IPS DF 6.9 (cell line): ENCODE measurements at places on chromosomes 2 and 18.
A peak's percentile ranks its signal among the peaks of the same experiment; 100 is the strongest.

DNA sequence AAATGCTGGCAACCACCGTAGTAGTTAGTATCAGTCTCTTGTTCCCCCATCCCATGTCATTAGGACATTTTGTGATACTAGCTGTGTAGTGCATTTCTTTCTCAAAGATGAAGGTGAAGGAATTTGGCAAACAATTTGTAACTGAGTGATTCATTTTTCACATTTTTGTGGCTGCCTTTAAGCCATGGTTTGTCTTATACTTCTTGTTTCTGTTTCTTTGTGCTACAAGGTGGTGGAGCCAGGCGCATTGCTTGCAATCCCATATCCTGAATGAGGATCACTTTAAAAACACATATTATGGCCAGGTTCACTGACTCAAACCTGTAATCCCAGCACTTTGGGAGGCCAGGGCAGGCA is 40.6 kb downstream of the GPD2 start:
- H3K36me3 ChIP-seq = no peaks in the 10 kb centered on the region
- no peaks in the 10 kb centered on the region for H3K27me3 ChIP-seq
- no peak for DNase-seq
- H3K4me3 ChIP-seq = no peak overlapping the region

GRCh38 chr2:143334837-143335236 is 205.6 kb downstream of the ARHGAP15 start:
- no peaks in the 10 kb centered on the region for H3K27me3 ChIP-seq
- H3K4me1 ChIP-seq = no peaks in the 10 kb centered on the region
- no peak for DNase-seq
- H3K36me3 ChIP-seq = no peaks in the 10 kb centered on the region

GRCh38 chr2:188485496-188485895 is 193.8 kb downstream of the GULP1 start:
- no peak overlapping the region for H3K4me3 ChIP-seq
- no peak for DNase-seq
- H3K4me1 ChIP-seq = no peaks in the 10 kb centered on the region
- H3K27me3 ChIP-seq = no peaks in the 10 kb centered on the region
- H3K27ac ChIP-seq = no peak overlapping the region

GRCh38 chr2:206707164-206707701 is 11.0 kb downstream of the DYTN start:
- H3K27me3 ChIP-seq = no peaks in the 10 kb centered on the region
- H3K36me3 ChIP-seq = no peaks in the 10 kb centered on the region
- no peak for DNase-seq
- H3K27ac ChIP-seq = no peak overlapping the region

DNA sequence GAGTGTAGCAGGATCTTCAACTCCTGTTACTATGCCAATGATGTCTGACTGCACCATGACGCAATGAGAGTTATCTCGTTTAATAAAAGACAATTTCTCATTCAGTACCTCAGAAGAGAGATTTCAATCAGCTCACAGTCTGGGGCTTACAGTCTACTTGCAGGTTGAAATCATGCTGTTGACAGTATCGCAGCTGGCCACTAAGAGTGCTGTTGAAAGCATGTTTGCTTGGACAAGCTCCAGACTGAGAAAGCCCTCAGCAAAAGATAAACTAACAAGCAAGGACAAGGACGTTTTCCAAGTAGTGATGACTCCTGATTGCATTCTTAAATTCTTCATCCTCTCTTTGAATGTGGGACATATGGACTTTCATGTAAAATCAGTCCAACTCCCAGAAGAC is 145.2 kb upstream of the SYT4 start:
- H3K27ac ChIP-seq = no peak overlapping the region
- no peaks in the 10 kb centered on the region for H3K36me3 ChIP-seq
- no peaks in the 10 kb centered on the region for H3K27me3 ChIP-seq
- H3K4me3 ChIP-seq = no peak overlapping the region
- H3K4me1 ChIP-seq = no peaks in the 10 kb centered on the region

- DNase-seq = peak; percentile 37
- no peaks in the 10 kb centered on the region for H3K36me3 ChIP-seq
- no peak overlapping the region for H3K27ac ChIP-seq
- no peak overlapping the region for H3K4me3 ChIP-seq
- H3K4me1 ChIP-seq = peaks cover 4% of the 10 kb centered on the region; the same call in 1 of the 2 replicates
These were observed 195.6 kb upstream of the POU3F3 start for GRCh38 chr2:104658144-104658835.

GRCh38 chr2:152565884-152566727 is 151.2 kb downstream of the PRPF40A start:
- H3K4me3 ChIP-seq = no peak overlapping the region
- H3K27me3 ChIP-seq = no peaks in the 10 kb centered on the region

DNA sequence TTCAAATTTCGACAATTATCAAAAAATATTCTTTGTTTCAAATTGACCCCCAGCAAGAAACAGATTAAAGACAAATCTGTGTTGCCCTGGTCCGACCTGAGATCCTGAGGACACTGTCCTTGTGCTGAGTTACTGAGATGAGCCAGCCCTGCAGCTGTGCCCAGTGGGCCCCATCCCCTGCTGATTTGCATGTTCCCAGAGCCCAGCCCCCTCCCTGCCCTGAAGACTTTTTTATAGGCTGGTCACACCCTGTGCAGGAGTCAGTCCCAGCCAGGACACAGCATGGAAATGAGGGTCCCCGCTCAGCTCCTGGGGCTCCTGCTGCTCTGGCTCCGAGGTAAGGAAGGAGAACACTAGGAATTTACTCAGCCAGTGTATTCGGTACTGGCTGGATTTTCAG is 31.4 kb upstream of the ZNG1B start:
- no peak for DNase-seq
- no peaks in the 10 kb centered on the region for H3K4me1 ChIP-seq
- no peaks in the 10 kb centered on the region for H3K36me3 ChIP-seq
- H3K27me3 ChIP-seq = no peaks in the 10 kb centered on the region
- H3K4me3 ChIP-seq = no peak overlapping the region

DNA sequence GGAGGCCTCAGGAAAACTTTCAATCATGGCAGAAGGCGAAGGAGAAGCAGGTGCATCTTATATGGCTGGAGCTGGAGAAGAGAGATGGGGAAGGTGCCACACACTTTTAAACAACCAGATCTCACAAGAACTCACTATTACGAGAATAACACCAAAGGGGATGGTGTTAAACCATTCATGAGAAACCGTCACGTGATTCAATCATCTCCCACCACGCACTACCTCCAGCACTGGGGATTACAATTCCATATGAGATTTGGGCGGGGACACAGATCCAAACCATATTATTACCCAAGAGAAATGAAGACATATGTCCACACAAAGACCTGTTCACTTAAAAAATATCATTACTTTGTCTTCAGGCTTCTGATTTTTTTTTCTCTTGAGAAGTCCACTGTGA is 518.5 kb downstream of the DCDC2C start:
- H3K36me3 ChIP-seq = no peaks in the 10 kb centered on the region
- H3K27ac ChIP-seq = no peak overlapping the region
- H3K4me3 ChIP-seq = no peak overlapping the region
- no peak for DNase-seq
- H3K4me1 ChIP-seq = no peaks in the 10 kb centered on the region
- H3K27me3 ChIP-seq = no peaks in the 10 kb centered on the region

GRCh38 chr2:60333264-60333663 is 220.2 kb downstream of the BCL11A start:
- H3K4me1 ChIP-seq = no peaks in the 10 kb centered on the region
- no peak overlapping the region for H3K27ac ChIP-seq
- no peak for DNase-seq

GRCh38 chr2:64853306-64853705 is 135.9 kb upstream of the SLC1A4 start:
- no peak for DNase-seq
- no peaks in the 10 kb centered on the region for H3K36me3 ChIP-seq
- H3K4me1 ChIP-seq = peaks cover 5% of the 10 kb centered on the region; the same call in 1 of the 2 replicates
- no peak overlapping the region for H3K4me3 ChIP-seq
- no peaks in the 10 kb centered on the region for H3K27me3 ChIP-seq
- no peak overlapping the region for H3K27ac ChIP-seq

DNA sequence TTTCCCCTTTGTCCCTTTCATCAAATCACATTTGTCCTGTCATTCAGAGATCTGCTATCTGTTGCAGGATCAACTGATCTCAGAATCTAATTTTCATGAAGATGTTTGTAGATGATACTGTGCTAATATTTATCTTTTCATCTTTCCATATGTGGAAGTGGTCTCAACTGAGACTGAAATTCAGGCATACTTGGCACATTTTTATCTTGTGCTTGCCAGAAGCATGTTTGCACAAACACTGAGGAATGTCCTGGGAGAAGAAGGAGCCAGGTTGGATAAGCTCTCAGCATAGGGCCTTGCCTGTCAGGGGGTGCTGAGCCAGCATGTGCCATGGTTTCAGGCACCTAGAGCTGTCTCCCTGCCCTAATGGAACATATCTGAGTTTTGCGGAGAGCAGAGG is 24.5 kb upstream of the MMADHC start:
- no peaks in the 10 kb centered on the region for H3K27me3 ChIP-seq
- H3K4me1 ChIP-seq = no peaks in the 10 kb centered on the region
- no peak overlapping the region for H3K27ac ChIP-seq
- no peaks in the 10 kb centered on the region for H3K36me3 ChIP-seq
- no peak for DNase-seq

DNA sequence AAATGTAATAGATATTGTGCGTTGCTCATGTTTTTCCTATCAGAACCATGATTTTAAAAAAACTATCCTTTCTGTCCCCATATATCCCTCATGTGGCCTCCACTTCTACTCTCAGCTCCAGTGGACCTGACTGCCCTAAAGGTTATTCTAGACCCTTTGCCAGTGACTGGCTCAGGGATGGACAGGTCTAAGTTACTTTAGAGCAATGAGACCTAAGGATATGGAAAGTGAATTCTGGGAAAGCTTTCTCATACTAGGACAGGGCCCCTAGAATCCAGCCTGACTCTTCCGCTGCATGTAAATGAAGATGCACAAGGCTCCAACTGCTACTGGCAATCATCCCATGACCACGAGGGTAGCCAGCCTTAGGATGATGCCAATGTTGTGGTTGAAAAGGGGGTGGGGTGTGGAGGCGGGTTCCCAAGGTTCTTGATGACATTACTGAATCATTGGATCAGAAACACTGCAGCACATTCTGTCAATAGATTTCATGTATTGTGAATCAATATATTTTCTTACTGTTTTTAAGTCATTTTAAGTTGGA is 21.3 kb downstream of the C2orf69 start:
- DNase-seq = no peak
- no peak overlapping the region for H3K27ac ChIP-seq
- H3K27me3 ChIP-seq = no peaks in the 10 kb centered on the region
- H3K4me1 ChIP-seq = no peaks in the 10 kb centered on the region; the same call in 1 of the 2 replicates

GRCh38 chr18:5142859-5143258 is 54.2 kb downstream of the AKAIN1 start:
- H3K4me1 ChIP-seq = no peaks in the 10 kb centered on the region
- no peak overlapping the region for H3K4me3 ChIP-seq
- H3K27ac ChIP-seq = no peak overlapping the region
- H3K36me3 ChIP-seq = no peaks in the 10 kb centered on the region
- no peak for DNase-seq
- no peaks in the 10 kb centered on the region for H3K27me3 ChIP-seq

GRCh38 chr2:42636934-42637333 is 68.5 kb downstream of the MTA3 start:
- no peak overlapping the region for H3K27ac ChIP-seq
- H3K36me3 ChIP-seq = no peaks in the 10 kb centered on the region
- no peaks in the 10 kb centered on the region for H3K4me1 ChIP-seq
- DNase-seq = no peak
- no peaks in the 10 kb centered on the region for H3K27me3 ChIP-seq
- H3K4me3 ChIP-seq = no peak overlapping the region

GRCh38 chr2:144288438-144288837 is 231.5 kb downstream of the ZEB2 start:
- no peak overlapping the region for H3K4me3 ChIP-seq
- H3K4me1 ChIP-seq = no peaks in the 10 kb centered on the region
- no peak overlapping the region for H3K27ac ChIP-seq

- no peak for DNase-seq
- no peaks in the 10 kb centered on the region for H3K36me3 ChIP-seq
- no peak overlapping the region for H3K27ac ChIP-seq
- peaks cover 2% of the 10 kb centered on the region; the same call in 1 of the 2 replicates for H3K4me1 ChIP-seq
- no peak overlapping the region for H3K4me3 ChIP-seq
These were observed 10.8 kb upstream of the KCNG2 start for GRCh38 chr18:79786786-79787526.

GRCh38 chr18:65380986-65381385 is 369.8 kb upstream of the CDH7 start:
- H3K4me3 ChIP-seq = no peak overlapping the region
- no peak overlapping the region for H3K27ac ChIP-seq
- H3K27me3 ChIP-seq = no peaks in the 10 kb centered on the region
- no peaks in the 10 kb centered on the region for H3K36me3 ChIP-seq

DNA sequence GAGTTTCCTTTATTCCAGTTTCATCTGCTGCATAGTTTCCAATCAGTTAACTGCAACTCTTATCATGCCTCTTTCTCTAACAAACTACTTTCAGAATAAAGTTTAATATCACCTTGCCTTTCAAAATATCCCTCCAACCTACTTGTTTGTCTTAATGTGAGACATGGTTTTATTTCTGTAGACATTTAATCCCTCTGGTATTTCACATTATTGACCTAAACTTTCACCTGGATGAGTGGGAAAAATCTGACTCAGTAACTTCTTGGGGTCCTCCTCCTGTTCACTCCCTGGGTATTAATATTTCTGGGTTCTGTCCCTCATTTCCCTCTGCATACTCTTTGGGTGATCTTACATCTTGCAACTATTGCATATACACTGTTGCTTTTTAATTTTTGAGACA is 27.9 kb downstream of the MSH6 start:
- H3K27ac ChIP-seq = no peak overlapping the region
- H3K4me1 ChIP-seq = no peaks in the 10 kb centered on the region
- H3K4me3 ChIP-seq = no peak overlapping the region

DNA sequence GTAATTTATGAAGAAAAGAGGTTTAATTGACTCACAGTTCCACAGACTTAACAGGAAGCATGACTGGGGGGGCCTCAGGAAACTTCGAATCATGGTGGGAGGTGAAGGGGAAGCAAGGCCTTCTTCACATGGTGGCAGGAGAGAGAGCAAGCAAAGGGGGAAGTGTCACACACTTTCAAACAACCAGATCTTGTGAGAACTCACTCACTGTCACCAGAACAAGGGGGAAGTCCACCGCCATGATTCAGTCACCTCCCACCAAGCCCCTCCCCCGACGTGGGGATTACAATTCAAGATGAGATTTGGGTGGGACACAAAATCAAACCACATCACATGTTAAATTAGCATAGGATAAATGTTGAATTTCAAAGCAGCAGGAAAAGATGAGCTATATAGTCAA is 56.2 kb downstream of the STRADB start:
- DNase-seq = no peak
- H3K36me3 ChIP-seq = no peaks in the 10 kb centered on the region
- no peak overlapping the region for H3K4me3 ChIP-seq
- no peak overlapping the region for H3K27ac ChIP-seq
- no peaks in the 10 kb centered on the region for H3K4me1 ChIP-seq
